ENCODE measurements at places on chromosomes 2 and 18.

DNA sequence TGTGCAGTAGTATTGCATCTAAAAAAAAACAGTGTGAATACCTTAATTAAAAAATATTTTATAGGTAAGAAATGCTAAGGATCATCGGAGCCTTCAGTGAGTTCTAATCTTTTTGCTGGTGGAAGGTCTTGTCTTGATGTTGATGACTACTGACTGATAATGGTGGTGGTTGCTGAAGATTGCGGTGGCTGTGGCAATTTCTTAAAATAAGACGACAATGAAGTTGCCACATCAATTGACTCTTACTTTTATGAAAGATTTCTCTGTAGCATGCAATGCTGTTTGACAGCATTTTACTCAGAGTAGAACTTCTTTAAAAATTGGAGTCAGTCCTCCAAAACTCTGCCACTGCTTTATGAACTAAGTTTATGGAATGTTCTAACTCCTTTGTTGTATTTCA is 36.2 kb downstream of the GLS start:
- no peak for DNase-seq

- no peak for DNase-seq
Measured at GRCh38 chr18:44733754-44734465, 53.2 kb downstream of the SETBP1 start.

DNA sequence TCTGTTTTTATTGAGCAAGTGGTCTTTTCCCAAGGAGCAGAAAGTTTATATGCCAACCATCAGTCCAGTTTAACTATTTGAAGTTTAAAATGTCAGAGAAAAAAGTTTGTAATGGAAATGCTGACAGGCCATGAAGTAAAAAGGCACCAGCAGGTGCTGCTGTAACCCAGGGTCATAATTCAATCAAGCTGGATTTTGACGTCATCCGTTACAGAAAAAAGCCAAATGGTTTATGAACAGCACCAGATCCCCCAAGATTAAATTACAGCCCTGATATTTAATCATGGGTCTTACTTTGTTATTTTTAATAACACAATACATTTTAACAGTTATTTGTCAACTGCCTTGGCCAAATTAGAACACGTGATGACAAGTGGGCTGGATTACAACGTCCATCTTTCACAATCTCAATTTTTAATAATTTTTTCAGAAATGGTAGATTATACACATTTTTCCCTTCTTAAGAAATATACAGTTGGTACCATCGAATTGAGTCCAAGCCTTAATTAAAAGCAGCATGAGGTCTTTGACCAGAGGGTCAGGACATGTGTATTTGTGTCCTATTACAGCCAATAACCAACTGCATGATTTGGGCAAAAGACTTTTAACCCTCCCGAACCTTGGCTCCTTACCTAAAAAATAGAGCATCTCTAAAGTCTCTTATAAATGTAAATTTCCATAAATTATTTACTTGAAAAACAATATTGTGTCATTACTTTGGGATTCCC is 10.0 kb downstream of the TCF4 start:
- DNase-seq: no peak

DNA sequence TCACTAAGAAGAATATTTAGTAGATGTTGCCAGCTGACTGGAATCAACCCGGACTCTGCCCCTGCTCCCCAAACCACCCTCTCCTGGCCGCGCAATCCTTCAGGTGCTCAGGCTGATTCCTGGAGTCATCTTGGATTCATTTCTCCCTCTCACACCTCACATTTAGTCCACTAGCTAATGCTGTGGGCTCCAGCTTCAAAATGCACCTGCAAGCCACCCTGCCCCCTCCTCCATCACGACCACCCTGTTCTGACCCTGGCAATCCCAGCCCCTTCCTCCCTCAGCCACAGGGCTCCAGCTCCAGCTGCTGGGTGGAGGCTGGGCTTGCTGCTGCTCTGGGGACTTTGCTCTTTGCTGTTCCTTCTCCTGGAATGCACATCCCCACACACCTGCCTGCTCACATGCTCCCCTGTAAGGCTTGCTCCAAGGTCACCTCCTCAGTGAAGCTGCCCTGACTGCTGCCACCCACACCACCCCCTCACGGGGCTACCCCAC is 61.3 kb upstream of the SH3RF3 start:
- DNase-seq: no peak

GRCh38 chr2:8457092-8457481 is 224.8 kb upstream of the ID2 start:
- no peak for DNase-seq

- DNase-seq: no peak
Measured at GRCh38 chr2:20675701-20676352, 8.9 kb downstream of the GDF7 start.

GRCh38 chr2:210172219-210172575 is 988 bp upstream of the KANSL1L start:
- DNase-seq: no peak

GRCh38 chr18:30889519-30890301 is 152.8 kb downstream of the DSC3 start:
- DNase-seq: no peak

DNA sequence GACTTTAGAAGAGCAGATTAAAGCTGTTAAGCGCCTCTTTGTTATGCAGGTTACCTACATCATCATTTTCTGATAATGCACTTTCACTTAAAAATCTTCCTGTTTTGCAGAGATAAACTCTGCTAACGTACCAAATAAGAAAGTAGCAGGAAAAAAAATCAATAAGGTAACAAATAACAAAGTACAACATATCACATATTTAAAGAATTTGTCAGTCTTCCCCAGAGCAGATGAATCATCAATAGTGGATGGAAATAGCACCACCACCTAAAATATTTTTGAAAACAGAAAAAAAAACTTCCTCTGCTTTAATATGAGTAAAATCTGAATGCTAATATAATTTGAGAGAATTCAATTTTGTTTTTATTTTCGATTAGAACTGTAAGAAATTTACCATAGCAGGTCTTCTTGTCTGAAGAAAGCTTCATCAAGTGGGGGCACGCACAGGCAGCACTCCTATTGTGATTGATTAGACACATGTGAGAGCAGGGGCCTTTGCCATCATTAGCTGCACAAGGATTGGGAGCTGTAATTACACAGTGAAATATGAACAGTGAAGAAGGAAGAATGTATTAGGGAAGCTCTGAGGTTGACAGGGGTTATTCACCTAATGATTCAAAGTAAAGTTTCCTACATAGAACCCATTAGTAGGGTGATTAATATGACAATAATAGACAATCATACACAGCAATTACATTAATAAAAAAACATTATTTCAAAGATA is 1279.4 kb downstream of the LRP1B start:
- DNase-seq: no peak

DNA sequence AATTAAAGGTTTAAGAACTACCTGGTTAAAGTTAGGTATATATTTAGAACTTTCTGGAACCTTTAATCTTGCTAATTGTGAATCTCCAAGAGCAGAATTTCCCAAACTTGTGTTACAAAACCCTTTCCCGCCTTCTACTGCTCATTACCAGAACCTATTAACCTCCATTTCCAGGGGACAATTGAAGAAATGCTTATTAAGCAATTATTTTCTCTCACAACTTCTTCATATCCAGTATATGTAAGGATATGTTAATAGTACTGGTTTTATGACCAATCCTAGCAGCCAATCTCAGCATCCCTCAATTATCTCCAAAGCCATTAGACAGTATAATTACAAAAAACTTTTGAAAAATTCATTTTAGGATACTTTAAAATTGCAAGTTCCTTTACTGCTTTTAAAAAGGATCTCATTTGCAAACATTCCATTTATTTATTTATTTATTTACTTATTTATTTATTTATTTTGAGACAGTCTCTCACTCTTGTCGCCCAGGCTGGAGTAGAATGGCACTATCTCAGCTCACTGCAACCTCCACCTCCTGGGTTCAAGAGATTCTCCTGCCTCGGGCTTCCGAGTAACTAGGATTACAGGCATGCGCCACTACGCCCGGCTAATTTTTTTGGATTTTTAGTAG is 3.7 kb downstream of the GFPT1 start:
- DNase-seq: no peak

DNA sequence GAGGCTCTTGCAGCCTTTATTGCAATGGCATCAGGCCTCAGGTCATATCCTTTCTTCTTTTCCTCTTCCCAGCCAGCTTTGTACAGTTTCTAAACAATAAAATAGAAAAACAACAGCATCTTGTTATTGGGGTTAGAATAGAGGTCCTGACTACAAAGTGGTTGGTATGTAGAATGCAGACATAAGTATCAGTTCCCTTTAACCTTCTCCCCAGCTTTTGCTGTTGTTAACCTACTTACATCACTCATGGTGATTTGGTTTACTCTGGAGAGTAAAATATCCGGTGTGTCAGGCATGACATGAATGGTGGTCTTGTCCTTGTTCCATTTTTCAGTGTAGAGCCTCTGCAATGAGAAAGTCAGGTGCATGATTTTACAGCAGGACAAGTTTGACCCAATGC is 69.8 kb downstream of the NEB start:
- DNase-seq: no peak

- no peak for DNase-seq
Measured at GRCh38 chr2:6955511-6956136, 38.4 kb downstream of the RNF144A start.

DNA sequence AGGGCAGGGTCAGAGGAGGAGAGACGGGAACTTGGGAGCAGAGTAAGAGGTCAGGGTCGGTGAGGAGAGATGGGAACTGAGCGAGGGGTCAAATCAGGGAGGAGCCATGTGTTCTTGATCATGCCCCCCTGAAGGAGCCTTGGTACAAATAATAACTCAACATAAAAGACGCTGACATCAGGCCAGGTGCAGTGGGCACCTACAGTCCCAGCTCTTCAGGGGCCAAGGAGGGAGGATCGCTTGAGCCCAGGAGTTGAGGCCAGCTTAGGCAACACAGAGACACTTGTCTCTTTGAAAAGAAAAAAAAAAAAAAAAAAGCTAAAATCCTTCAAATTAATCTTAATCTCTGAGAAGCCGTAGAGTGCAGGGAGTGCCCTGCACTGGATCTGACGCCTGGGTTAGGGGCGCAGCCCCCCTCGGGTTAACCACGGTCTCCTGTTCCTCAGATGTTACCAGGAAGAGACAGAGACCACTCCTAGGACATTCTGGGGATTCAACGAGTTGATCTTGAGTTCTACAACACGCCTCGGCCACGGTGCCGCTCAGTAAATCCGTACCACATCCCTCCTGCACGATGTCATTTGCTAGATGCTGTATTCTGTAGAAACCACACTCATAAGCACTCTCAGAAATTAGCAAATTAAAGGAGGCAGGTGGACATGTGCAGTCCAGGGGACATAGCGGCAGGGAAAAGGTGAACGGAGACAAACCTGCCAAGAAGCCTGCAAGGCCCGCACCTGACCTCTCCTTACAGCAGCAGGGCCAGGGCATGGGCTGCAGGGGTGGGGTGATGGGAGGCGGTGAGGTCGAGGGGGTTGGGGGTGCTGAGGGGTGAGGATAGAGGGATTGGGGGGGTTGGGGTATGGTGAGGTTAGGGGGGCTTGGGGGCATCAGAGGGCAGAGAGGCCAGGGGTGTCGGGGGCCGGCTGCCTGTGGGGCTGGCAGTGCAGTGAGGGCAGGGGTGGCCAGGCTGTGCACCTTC is 29.2 kb downstream of the SLC66A2 start:
- DNase-seq: no peak

DNA sequence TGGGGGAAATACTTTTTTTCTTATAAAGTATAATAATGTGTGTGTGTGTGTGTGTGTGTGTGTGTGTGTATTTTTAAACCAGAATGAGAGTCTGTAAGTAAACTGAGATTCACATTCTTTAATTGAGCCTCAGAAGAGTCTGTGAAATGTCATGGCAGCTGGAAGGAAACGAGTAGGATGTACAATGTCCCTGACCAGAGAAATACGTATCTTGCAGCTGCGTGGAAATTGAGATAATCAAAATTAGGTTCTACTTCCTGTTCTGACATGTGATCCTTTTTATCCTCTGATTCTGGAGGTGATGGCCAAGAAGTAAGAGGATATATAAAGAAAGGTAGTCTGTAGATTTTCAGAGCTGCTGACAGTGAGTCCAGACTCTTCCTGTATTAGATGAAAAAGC is 50.0 kb downstream of the SH3RF3 start:
- DNase-seq: no peak

DNA sequence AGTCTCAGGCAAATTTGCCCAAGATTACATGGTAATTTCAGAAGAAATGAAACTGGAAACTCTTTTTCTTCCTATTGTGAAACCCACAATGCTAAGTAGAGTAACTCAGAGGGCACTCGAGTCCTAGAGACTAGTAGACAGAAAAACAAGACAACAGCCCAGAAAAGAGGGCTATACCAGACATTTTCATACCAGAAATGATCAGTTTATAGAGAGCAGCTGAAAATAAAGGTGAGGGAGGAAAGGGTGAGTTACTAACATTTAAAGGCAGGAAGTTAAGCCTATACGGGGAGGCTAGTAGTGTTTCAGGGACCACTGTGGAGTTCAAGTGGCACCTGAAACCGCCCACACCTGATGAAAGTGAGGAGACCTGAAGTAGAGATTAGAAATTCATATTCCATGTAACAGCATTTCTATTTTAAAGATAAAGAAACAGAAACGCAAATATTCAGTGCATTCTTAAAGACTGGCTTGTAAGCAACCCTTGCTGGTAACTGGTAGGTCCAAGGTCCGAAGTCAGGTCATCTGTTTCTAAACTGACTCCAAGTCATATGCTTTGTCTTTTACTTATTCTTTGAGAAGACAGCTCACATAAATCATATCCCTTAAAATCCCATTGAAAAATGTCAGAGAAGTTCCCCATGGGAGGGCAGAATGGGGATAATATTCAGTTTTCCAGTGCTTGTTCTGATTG is 145.1 kb upstream of the ITGB6 start:
- DNase-seq: no peak

- no peak for DNase-seq
Measured at GRCh38 chr2:3043726-3044125, 333.9 kb downstream of the EIPR1 start.

- no peak for DNase-seq
Measured at GRCh38 chr2:62197011-62197924, 1.4 kb downstream of the B3GNT2 start.

- DNase-seq: no peak
Measured at GRCh38 chr18:46712406-46712805, 44.4 kb downstream of the ST8SIA5 start.

DNA sequence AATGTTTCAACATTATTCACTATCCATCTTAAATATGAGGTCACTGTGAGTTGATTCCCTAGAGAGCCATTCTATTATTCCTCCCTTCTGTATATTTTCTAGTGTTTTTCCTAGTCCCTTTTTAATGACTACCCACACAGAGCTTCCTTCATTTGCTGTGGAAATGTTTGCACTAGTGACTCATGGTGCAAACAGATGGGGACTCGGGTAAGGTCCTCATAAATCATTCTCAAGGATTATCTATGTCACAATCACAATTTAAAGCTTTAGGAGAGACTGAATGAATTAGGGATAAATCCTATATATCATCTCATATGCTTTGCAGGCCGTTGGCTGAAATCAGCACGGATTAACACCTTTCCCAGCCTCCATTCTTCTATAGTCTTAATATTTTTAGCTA is 159.6 kb downstream of the DCC start:
- no peak for DNase-seq

- DNase-seq: no peak
Measured at GRCh38 chr2:125554956-125555355, 1101.0 kb upstream of the GYPC start.

- DNase-seq: no peak
Measured at GRCh38 chr2:181404472-181404871, 52.7 kb upstream of the ITGA4 start.
